ENCODE measurements at places on chromosomes 2 and 18.

DNA sequence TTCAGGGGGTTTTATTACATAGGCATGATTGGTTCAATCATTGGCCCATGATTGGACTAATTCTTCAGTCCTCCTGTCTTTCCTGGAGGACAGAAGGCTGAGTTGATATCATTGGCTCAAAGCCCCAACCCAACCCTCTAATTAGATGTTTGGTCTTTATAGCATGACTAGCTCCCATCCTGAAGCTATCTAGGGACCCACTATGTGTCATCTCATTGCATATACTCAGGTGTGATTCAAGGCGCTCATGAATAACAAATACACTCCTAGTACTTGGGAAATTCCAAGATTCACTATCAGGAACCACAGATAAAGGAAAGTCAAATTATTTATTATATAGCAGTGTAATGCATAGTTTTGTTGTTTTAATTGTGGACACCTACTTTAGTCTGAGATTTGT is 24.9 kb upstream of the NBEAL1 start:
- DNase-seq, result no peak

DNA sequence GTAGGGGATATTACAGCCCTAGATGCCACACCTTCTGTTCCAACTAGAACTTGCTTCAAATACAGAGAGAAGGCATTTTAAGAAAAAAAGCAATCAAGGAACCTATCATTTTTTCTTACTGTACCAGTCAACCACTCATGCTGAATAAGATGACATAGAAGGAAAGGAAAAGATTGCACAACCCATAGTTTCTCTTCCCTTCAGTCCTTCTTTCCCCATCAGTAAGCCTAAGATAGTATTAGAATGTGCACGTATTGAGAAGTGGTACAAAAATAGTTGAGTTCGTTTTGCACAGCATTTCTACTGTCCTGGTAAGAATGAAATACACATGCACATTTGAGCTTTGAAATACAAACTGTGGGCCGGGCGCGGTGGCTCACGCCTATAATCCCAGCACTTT is 27.0 kb upstream of the HK2 start:
- DNase-seq, result no peak

GRCh38 chr2:213021971-213022899 is 129.2 kb downstream of the IKZF2 start:
- no peak for DNase-seq

DNA sequence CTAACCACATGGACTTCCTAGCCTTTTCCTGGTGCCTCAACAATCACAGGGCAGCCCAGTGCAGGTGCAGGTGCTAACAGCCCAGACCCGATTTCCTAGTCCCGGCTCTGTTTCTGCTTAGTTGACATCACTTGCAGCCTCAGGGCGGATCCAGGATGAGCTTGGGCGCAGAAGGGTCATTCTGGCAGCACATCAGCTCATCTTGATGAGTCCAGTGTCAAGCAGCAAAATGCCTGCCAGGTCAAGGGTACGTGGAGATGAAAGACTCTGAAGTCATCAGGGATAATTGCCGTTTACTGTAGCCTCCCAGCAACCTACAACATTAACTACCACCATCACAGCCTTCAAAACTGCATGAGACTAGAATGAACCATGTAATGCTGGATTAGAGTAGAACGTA is 39.4 kb upstream of the EFHD1 start:
- no peak for DNase-seq

- no peak for DNase-seq
These were observed 47.0 kb downstream of the RRM2 start for GRCh38 chr2:10169581-10169980.

- DNase-seq, result no peak
These were observed 92.3 kb upstream of the THUMPD2 start for GRCh38 chr2:39871291-39871761.

DNA sequence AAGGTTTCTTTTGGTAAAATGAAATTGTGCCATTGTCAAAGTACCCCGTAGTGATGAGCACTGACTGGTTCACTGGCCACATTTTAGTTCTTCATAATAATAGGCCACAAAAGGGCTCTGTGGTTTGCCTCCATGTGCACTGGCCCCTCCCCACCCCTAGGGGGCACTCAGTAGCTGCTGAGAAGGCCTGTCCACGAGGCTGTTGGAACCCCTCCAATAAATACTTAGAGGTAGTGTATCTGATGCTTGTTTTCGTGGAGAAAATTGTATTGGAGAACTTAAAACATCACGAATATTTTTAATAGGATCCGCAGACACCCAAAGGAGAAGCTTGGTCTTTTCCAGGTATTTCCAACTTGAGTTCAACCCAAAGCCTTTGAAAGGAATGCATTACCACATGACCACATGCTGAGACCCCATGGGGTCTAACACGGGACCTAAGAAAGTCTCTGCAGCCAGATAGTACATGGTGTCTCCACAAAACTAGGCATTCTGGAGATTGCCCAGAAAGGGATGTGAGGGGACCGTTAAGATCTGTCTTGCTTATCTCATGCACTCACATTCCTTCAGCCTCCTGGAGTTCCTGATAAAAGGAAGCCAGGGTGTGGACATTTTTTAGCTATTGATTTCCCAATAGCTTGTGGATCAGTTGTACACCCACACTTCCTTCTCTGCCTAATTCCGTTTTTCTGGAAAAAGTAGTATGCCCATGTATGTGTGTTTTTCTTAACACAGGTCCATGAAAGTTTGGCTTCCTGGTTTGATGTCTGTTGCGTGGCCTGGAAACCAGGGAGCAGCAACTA is 28.5 kb upstream of the NOSTRIN start:
- DNase-seq, result peak; percentile 4

- no peak for DNase-seq
These were observed 538.5 kb upstream of the ZEB2 start for GRCh38 chr2:145058457-145058856.

- peak; percentile 46 for DNase-seq
These were observed 4.7 kb upstream of the STAMBP start for GRCh38 chr2:73823916-73824523.

- no peak for DNase-seq
These were observed 224.0 kb upstream of the SIX2 start for GRCh38 chr2:45233301-45233700.

DNA sequence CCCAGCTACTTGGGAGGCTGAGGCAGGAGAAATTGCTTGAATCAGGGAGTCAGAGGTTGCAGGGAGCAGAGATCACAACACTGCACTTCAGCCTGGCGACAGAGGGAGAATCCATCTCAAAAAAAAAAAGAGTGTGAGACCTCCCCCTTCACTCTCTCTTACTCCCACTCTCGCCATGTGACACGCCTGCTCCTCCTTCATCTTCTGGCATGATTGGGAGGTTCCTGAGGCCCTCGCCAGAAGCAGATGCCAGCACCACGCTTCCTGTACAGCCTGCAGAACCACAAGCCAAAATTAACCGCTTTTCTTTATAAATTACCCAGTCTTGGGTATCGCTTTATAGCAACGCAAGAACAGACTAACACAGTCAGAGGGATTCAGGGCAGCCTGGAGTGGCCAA is 66.3 kb upstream of the CREB1 start:
- no peak for DNase-seq

DNA sequence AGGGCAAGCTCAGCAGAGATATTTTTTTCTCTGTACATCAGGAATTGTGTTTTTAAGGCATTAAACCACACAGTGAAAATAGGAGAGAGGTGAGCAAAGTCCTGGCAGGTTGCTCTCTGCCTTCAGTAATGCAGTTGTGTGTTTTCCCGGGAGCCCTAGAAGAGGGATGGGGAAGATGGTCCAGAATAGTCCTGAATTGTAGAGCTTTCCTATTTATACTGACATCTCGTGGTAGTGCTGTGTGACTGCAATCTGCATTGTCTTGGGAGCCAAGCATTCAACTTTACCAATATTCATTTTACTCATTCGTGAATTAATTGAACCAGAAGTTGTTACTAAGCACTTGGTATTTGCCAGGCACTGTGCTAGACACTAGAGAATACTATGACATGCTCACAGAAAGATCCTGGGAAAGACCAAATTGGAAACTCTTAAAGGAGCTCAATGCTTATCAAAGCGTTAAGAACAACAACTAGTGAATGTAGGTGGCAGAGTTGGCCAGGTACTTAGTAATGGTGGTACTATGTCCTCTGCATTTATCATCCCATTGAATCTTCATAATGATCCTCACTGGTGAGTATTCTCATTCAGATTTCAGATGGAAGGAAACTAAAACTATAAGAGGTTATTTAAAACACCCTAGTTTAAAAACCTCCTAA is 214.6 kb downstream of the TRIB2 start:
- DNase-seq, result peak; percentile 49

DNA sequence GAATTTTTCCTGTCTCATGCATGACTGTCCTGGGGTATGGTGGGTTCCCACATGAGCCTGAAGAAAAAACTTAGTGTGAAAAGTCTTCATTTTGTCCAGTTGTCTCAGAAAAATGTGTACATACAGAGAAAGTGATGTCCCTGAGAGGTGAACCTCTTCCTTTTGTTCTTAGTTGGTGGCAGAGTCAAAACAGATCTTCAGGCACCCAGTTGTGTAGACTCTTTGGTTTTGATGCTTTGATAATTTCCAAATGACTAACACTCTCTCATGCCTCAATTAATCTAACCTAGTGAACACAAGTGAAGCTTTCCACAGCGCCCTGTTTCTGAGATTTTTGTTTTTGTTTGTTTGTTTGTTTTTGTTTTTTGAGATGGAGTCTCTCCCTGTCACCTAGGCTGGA is 273.5 kb downstream of the PIK3C3 start:
- DNase-seq, result no peak

- DNase-seq, result no peak
These were observed 230.9 kb downstream of the LOXHD1 start for GRCh38 chr18:46426021-46426678.

GRCh38 chr2:8544171-8544785 is 137.6 kb upstream of the ID2 start:
- no peak for DNase-seq

DNA sequence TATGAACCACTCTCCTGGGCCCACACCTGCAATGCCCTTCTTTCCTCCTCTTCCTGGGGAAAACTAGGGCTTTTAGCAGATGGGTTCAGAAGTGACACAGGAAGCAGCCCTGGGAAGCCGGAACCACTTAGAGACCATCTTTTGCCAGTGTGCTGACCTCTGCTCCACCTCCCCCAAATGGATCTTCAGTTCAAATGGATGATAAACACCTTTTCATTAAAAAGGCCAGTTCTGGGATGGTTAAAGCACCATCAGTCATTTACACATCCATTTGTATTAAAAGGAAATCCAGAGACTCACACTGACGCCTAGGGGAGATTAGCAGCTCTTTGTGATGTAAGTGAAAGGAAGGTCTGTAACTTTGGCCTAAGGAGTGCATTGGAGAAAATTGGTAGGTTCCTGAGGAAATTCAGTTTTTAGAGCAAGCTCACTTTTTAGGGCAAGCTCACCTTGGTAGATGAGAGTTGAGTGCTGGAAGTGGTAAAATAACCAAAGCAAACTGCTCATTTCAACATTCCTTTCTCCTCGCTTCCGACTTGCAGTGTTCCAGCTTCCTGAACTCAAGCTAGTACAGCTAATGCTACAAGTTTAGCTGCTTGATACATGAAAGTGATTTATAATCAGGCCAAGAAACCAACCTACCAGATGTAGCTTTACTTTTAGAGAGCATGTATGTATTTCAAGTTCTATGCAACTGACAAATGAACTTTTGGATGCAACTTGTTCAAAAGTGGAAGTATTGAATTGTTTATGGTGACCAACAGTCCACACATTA is 47.7 kb downstream of the ACTR2 start:
- no peak for DNase-seq

DNA sequence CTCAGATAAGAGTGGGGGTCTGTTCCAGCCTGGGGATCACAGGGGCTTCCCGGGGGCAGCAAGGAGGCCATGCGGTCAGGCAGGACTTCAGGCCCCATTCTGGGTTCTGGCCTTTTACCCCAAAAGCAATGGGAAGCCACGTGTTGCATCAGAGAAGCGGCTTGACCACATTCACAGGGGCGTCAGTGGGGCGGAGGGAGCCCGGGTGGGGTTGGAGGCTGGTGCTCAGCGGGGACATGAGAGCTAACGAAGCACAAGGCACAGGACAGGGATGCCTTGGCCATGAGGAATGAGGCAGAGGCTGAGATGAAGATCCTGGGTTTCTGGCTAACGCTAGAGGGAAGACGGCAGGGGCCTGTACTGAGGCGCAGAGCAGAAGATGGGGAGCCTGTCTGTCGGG is 6.1 kb downstream of the HJURP start:
- no peak for DNase-seq

DNA sequence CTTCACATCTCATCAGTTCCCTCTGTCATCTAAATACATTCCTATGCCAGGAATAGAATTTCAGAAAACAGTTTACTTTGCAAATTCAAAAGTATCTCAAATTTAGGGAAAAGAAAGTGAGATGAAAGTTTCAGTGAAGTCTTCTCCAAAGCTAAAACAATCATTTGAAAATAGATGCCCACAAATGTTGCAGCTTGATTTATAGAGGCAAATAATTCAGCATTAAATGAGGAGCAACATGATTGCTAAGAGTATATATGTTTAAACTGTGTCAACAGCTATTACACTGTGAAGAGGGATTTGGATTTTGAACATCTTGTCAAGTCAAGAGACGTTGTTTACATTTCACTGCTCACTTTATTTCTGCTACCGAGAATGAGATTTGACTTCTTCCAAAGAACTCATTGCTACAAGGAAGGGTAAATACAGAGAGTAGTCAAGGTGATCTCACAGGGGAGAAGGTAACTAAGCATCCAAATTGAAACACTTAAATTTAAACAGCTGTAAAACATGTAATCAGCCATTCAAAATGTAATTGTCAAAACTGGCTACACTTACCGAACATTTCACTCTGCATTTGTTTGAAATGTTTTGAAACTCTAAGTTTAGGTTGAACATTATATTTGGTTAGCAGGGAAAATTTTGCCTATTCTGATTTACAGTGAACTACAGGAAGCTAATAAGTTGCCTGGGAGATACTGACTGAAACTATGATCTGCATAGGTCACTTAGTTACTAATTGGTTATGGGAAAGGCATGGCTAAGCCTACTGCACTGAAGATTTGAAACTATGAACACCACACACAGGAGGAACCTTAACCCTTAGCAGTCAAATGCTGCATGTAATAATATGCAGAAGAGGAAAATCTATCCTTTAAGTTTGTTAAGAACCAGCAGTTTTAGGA is 33.2 kb upstream of the GALNT3 start:
- DNase-seq, result peak; percentile 1

- no peak for DNase-seq
These were observed 2.4 kb upstream of the CETN1 start for GRCh38 chr18:577643-578375.

DNA sequence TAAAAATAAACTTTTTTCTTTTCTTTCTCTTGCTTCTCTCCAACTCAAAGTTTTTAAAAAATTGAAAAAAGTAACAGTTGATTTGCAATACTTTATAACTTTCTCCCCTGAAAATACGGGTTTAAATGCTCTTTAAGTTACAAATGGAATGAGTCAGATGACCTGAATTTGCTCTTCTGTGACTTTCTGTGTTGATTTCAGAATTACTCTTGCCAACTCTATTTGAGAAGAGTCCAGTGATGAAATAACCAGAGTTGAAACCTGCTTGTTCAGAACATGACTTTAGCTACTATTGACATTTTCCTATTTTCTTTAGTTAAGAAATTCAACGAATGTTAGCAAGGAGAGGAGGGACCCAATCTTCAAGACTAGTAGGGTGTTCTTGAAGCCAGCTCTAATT is 146.1 kb upstream of the ZSWIM2 start:
- no peak for DNase-seq

- no peak for DNase-seq
These were observed 13.9 kb downstream of the SCYGR8 start for GRCh38 chr2:227759411-227760118.

- no peak for DNase-seq
These were observed 278.1 kb downstream of the CYRIA start for GRCh38 chr2:16387461-16387984.
